NCI-H460 (cell line): ENCODE measurements at places on chromosomes 2 and 18. TPM values are rescaled to one million over a fixed set of nuclear protein-coding genes. Genes with fewer than 3 reads are reported as not detected.
A peak's percentile ranks its signal among the peaks of the same experiment; 100 is the strongest.

Gene BMP10
- not detected in 2 replicates for total RNA-seq

Gene CLEC4F
- not detected in 2 replicates for total RNA-seq

Gene TRIM54
- 0.12 TPM in 1 of 2 replicates, not detected in the other for total RNA-seq

Gene ANKRD30B
- not detected in 2 replicates for total RNA-seq

Gene SLC9A4
- total RNA-seq: not detected in 2 replicates

Gene EVA1A
- total RNA-seq: not detected in 2 replicates

DNA sequence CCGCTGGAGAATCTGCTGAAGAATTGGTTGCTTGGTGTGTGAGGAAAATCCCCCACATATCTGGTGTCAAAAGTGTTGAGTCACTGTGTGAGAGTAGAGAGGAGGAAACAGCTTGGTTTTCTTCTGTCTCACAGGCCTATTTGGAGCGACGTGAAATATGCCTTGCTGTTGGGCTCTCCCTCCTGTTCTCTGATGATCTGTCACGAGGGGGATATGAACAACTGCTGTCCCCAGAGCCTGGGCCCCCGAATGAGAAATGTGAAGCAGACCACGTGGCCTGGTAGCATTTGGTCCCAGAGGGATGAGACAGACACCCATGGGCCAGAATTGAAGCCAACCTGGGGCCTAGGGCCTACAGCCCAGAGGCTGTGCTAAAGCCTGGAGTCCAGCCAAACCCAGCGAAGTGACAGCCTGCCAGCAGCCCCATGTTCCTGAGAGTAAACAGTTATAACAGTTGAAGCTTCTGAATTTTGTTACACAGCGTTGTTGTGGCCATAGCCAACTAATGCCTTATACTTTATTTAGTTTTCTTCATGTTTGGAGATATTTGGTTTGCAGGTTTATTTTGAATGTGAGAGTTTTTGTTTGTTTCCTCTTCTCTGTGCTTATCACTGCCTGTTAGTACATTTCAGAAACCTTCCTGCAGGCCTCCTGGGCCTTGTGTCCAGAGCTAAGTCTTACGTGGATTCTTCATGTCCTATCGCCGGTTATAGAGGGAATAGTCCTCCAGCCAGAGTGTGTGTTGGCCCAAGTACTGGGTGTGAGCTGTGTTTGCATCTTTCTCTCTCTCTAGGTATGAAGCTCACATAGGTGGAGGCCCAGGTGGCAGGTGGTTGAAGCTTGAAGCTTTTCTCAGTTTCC lies 18.7 kb upstream of the COLEC12 start:
- DNase-seq: no peak

DNA sequence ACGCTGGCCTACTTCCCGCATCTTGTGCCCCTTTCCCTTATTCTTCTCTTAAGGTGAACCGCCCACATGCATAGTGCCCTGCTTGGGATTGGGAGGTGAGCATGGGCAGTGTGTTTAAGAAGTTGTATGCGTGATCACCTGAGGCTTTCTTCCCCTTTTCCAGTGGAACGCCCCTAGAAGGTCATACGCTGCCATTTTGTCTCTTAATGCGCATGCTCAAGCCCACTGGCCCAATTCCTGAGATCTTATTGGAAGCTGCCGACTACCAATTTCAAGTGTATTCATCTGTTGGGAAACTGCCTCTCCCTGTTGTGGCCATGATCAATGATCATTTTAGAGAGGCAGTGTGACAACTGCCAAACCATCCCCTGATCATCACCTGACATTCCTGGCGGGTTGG lies 3.3 kb upstream of the CETN1 start:
- DNase-seq: no peak

- DNase-seq: no peak
Measured at GRCh38 chr2:76075126-76075525, 364.4 kb upstream of the GCFC2 start.

GRCh38 chr2:181063696-181064095 lies 83.3 kb downstream of the UBE2E3 start:
- DNase-seq: no peak

GRCh38 chr2:24909555-24910177 lies 10.4 kb downstream of the ADCY3 start:
- DNase-seq: no peak

- no peak for DNase-seq
Measured at GRCh38 chr2:170846314-170846713, 29.6 kb downstream of the GAD1 start.

DNA sequence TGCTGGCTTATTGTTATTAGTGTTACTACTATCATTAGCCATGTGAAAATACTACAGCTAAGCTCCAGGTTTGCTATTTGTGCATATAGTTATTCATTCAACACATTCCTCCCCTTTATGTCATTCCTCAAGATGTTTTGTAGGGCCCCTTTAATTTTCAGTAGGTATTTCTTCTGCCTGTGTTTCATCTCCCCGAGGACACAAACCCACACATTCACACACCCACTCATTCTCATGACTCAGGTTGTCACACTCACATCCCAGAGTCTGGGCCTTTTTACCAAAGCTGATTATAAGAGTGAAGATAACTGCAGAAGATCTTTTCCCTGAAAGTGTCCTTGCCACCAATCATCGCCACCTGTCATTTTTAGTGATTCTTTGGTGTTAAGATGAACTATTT lies 68.6 kb upstream of the SPOPL start:
- DNase-seq: no peak

- peak; percentile 35 for DNase-seq
Measured at GRCh38 chr2:239247401-239248245, 153.2 kb downstream of the HDAC4 start.

DNA sequence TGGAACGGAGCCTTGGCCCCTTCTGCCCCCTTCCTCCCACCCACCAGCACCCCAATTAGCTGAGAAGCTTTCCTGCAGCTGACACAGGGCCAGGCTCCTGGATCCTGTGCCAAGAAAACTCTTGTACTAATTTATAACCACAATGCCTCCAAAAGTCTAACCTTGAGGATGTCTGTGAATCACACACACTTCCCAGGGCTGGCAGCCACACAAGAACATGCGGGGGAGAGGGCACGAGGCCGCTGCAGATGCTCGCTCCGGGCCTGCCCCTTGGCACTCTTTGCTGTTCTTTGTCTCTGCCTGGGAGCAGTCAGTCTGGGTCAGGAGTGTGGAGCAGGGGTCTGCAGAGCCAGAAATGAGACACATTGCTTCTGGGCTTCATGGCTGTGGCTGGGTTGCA lies 62.7 kb upstream of the KIF5C start:
- DNase-seq: no peak

- DNase-seq: no peak
Measured at GRCh38 chr2:159506764-159507440, 109.4 kb downstream of the BAZ2B start.

GRCh38 chr2:196983934-196984333 lies 57.4 kb upstream of the PGAP1 start:
- peak; percentile 53 for DNase-seq

DNA sequence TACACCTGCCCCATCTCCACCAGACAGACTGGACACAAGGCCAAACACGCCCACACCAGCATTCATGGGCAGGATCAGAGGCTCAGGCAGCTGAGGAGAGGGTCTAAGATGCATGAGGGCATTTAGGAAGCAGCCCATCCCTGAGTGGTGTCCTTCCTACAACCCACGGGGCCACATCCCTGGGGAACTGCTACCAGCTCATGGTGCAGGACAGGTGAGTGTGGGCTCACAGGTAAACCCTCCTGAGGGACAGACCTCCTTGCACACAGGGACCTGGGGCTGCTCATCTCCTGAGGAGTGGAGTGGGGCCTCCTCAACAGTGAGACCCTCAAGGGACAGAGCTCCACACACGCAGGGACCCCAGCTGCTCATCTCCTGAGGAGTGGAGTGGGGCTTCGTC lies 14.6 kb downstream of the PARD6G start:
- DNase-seq: no peak

DNA sequence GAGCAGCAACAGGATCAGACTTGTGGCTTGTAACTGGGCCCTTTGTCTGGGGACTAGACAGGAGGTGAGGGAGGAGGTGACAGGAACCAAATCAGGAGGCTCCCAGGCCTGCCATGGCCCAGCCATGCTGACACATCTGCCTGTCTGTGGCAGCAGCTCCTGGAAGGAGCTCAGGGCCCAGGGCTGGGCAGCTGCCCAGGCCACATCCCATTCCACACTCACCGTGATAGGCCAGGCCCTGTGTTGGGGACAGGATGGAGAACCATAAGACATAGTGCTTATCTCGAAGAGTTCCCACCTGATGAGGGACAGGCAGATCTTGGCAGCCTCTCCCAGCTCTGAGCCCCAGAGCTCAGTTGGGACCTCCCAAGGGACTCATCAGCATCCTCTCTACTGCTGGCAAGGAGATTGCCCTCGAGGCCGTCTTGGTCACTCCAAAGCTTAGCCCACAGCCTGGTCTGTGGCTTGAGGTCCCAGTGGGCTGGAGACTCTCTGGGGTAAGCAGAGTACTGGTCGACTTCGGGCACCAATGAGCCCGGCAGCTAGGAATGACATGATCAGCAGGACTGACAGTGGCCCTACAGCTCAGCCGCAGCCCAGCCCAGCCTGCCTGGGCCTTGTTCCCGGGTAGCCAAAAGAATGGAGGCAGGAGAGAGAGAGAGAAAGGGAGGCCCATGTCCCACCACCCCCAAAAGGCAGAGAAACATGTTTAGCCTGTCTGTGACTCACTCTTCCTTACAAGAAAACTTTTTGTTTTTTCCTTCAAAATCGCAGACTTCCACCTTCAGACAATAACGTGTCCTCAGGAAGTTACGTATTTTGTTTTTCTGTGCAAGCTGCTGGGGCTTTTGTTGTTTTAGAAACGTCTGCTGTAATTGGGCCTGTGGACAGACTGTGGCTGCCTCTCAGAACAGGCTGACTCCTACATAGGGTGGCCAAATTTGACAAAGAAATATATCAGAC lies 82.1 kb downstream of the HS1BP3 start:
- DNase-seq: no peak

DNA sequence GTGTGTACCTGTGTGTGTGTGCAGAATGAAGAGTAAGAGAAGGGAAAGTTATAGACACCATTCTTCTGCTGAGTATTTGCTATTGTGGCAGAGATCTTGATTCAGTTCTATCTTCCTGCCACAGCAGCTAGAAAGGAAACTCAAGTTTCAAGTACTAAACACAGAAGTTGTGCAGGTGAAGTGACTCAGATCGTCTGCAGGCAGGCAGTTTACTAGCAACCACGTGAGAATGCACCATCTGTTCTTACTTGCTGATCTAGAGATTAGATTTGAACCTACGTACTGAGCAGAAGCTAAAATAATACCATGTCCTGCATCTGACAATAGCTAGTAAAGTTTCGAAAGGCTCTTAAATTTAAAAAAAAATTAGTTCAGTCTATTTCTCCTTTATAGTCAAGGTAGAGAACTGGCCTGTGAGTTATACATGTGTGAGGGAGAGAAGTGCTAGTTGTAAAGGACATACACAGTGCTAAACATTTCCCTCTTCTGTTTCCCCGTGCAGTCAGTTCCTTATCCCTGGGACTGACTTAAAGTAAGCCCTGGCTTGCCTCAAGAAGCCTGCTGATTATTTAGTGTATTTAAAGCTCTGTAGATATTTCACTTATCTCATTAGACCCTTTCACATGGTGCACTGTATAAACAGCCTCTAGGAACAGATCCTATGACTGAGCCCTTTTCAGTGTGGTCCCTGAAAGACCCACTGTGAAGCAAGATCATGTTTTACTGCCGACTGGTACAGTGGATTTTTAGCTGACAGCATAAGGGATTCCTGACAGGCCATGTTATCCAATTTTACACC lies 45.0 kb downstream of the SLC38A11 start:
- DNase-seq: no peak

DNA sequence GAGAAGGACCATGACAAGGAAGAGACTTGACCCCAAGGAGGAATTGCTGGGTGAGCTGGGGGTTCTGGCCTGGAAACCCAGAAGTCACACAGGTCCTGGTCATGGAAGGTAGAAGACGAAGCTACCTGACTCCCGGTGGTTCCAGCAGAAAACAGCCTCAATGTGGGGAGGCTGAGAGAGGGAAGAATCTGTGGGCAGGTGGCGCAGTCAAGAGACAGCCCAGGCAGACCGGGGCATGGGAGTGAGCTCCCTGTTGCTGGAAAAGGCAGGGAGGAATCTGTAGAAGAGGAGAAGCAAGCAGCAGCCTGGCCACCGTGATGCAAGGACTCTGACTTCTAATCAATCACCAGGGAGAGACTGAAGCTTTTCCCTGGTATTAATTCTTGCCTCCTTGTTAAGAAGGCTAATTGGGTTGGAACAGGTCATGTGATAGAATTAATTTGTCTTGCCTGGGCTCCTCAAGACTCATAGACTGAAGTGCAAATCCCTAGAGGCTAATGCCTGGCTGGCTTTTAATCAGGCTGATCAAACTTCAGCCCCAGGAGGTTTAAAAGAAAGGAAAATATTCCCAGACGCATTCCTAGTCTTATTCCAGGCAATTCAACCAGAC lies 30.1 kb downstream of the CNGA3 start:
- no peak for DNase-seq

DNA sequence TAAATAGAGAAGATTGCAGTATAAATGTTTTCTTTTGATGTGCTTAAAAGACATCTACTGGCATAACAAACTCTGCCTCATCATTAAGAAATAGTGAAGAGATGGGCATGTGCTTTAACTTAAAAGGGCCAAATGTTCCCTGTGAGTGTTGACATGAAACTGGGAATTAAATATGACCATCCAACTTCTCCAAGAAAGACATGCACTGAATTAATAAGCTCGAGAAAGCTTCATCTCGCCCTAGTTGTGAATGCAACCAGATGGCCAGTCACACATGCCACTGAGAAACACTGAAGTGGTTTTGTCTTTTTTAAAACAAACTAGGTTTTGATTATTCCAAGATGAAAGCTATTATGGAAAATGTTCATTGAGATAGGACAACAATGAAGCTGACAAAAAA lies 479.2 kb downstream of the RIT2 start:
- DNase-seq: no peak

DNA sequence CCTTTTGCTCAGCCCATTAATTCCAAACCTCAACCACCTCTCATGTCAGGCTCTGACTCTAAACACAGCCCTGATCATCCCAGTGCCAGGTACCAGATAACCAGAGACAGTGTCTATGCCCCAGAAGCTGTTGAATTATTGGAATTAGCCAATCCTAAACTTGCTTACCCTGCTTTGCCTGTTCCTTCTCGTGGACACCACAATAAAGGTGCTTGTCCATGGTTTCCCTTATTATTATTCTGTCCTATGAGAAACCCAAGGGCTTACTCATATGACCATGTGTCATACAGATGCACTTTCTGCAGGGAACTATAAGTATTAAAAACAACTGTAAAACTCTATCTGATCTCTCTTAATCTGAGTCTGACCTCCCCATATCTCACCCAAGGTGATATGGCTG lies 2193.8 kb upstream of the PIK3C3 start:
- DNase-seq: no peak
